ENCODE measurements at places on chromosomes 5 and 9. TPM values are rescaled to one million over a fixed set of nuclear protein-coding genes. Genes with fewer than 3 reads are reported as not detected.

GRCh38 chr5:34817558-34818351 is 21.2 kb upstream of the TTC23L start:
- peak; percentile 39 for DNase-seq

DNA sequence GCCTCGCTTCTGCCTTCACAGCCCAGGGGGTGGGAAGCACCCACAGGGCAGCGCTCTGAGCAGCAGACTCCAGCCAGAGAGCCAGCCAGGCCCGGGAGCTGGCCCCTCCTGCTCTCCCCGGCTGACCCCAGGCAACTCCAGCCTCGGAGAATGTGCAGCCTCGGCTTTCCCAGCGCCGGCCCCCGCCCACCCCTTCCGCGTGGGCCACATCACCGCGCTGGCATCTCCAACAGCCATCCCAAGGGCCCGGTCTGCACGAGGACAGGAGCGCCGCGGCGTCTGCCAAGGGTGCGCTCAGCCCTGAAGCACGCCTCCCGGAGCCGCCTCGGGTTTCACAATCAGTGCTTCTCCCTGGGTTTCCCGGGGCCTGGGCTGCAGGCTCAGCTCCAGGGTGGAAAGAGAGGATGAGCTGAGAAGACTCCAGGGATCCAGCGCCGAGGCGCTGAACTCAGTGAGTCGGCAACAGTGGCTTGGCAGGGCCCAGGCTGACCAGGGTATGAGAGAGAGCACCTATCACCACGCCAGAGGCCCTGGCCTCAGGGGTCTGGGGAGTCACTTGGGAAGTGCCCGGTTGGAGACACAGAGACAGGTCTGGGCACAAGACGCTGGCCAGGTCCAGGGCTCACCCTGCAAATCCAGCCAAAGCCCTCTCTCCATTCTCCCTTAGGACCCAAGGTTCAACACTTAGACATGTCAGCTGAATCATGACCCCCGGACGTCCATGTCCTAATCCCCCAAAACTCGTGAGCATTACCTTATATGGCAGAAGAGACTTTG is 79.6 kb downstream of the ADAMTS2 start:
- peak; percentile 99 for DNase-seq

Gene TMEM232
- 1.1 TPM for total RNA-seq

Gene SLC36A2
- total RNA-seq: not detected

DNA sequence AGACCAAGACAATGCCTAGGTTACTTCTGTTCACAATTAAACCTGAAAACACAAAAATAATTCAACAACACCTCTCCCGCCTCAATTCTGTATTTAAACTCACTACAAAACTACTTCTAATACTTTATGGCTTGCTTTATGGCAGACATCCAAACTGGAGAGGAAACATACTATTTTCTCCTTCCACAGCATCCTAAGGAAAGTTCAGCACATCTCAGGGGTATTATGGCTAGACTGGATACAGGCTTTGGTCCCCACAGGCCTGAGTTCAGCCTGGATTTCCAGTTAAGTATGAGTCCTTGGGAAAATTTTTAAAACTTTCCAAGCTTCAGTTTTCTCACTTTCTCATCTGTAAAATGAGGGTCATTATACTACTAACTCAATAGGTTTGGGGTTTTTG is 480.2 kb downstream of the CAAP1 start:
- no peak for DNase-seq
